SHP77 (cell line): ENCODE measurements at places on chromosomes 1 and 21.

- no peak for DNase-seq
Measured at GRCh38 chr1:9892563-9893528, 17.2 kb downstream of the CTNNBIP1 start.

DNA sequence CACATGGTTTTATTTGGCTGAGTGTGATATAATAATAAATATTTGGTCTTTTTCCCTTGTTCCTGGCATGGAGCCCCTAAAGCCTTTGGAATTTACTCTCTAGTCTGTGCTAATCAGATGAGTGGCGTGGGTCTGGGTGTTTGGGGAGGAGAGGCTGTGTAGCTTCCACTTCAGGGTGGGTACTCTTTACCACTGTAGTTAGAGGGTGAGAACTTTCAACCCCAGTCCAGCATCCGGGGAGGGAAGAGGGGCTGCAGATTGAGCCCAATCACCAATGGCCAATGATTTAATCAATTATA lies 20.0 kb downstream of the USP25 start:
- no peak for DNase-seq

DNA sequence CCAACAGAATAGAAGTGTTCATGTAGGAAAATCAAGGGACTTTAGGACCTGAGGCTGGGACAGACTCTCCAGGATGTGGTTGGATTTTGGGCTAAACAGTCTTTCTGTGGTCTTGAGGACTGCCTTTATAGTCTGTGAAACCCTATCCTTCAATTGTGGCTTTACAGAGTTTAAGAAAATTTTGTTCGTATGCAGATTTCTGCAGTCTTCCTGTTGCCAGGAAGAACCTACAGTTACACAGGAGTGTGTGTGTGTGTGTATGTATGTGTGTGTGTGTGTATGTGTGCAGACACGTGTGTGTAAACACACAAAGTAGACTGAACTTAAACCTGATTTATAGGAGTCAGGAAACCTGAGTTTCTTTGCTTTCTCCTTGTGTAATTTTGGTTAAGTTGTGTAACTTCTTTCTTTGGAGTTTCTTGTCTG lies 22.8 kb downstream of the NEK7 start:
- DNase-seq = no peak

GRCh38 chr1:222377428-222378088 lies 170.3 kb downstream of the HHIPL2 start:
- DNase-seq = no peak

- DNase-seq = no peak
Measured at GRCh38 chr1:219171192-219171935, 2.3 kb upstream of the LYPLAL1 start.
